Caudate nucleus (tissue), 63 donors: ENCODE measurements at places on chromosomes 16 and 17.

GRCh38 chr16:61362585-61362984 is 673.7 kb downstream of the CDH8 start:
- no peak for DNase-seq

GRCh38 chr17:67115401-67115800 is 71.0 kb downstream of the CACNG1 start:
- no peak for DNase-seq

DNA sequence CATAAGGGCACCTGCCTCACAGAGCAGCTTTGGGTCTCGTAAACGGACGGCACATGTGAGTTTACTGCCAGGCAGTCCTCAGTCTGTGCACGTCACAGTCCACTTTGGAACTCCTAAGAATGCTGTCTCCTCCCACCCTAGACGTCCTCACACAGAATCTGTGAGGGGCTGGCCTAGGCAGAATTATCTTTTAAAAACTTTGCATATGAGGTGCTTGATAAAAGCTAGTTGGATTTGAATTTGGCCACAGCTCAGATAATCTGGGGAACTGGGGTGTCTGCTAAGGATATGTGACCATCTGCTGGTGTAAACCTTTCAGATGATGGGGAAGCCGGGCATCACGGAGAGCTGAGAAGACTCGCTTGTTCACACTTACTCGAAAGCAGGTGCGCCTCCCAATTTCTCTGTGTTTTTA is 64.4 kb downstream of the METRNL start:
- no peak for DNase-seq

- no peak for DNase-seq
These were observed 167.1 kb upstream of the KIF2B start for GRCh38 chr17:53655591-53655990.

DNA sequence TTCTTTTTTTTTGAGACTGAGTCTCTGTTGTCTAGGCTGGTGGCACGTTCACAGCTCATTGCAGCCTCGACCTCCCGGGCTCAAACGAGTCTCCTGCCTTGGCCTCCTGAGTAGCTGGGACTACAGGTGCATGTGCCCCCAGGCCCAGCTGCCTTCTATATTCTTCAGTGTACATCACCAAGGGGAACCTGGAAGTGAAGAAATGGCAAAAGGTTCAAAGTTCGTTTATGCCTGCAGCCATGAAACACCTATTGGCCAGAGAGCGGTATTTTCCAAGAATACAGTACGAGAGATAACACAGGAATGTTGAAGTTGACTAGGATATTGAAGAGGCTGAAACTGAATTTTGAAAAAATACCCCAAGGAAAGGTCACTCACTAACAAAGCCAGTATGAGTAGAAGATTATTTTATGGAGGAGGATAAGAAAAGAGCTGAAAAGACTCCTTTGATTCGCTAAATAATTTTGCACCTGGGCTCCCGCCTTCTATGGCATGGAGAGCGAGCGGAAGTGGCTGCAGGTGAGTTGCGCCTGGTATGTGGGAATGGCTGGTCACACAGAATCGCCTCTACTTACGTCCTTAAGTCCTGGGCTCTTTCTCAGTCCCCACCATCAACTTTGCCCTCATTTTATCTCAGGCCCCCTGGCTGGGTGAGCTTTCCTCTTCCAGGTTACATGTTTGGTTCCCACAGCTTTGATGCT is 9.8 kb downstream of the ST6GALNAC1 start:
- no peak for DNase-seq
